ENCODE measurements at places on chromosomes 2 and 18.

- no peak for DNase-seq
These were observed 20.1 kb downstream of the SRSF7 start for GRCh38 chr2:38731090-38731489.

DNA sequence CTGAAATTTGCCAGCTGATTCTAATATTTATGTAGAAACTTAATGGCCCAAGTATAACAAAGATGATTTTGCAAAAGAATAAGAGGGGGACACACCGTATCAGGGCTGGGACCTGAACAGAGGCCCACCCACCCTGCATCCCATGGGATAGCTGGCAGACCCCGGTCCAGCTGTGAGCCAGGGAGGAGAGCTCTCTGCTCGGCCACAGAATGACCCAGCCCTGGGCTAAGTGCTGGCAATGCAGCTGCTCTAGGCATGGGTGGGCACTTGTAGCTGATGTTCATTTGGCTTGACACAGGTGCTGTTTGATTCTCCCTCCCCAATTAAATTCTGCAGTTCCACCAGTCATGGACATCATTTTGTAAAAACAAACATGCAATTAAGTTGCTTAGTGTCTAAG is 522.8 kb upstream of the RAB6C start:
- DNase-seq = no peak

GRCh38 chr2:45248214-45248613 is 239.0 kb upstream of the SIX2 start:
- no peak for DNase-seq

- no peak for DNase-seq
These were observed at the start of gene NAT8 for GRCh38 chr2:73642338-73643018. Gene NAT8, minus strand, starts transcription at chr2:73642422. Its CDS starts 794 bp downstream, at chr2:73641628.

- no peak for DNase-seq
These were observed 188.8 kb downstream of the CAMKMT start for GRCh38 chr2:44550561-44550960.

GRCh38 chr2:37769551-37769950 is 98.1 kb upstream of the CDC42EP3 start:
- no peak for DNase-seq

DNA sequence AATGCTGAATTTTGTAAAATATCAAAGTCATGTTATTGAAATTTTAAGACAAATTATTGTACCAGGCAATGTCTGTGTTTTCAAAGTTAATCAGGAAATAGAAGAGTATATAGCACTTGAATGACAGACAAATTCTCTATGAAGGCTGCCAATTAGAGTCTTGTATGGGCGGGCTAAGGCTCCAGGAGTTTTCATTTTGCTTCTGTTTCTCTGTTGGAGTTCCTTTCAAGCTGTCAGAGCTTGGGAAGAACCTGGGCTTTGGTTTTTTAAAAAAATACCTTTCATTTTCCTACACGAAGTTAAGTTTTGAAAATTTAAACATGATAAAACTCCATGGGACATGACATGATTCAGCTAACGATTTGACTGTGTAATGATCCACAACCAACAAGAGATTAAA is 339.0 kb upstream of the KCNH7 start:
- DNase-seq = no peak

DNA sequence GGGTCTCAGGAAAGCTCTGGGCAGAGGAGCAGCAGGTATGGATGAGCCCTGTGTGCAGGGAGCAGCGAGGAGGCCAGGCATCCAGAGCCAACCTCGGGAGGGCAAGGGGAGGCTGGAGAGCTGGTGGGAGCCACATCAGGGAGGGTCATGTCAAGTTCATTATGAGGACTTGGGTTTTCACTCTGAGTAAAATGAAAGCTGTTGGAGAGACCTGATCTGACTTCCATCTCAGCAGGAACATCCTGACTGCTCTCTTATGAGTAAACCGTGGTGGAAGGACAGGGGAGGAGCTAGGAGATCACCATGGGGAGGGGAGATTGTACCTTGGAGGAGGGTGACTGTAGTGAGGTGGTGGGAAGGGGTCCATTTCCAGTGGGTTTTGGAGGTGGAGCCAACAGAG is 209.8 kb downstream of the LDLRAD4 start:
- DNase-seq = no peak

DNA sequence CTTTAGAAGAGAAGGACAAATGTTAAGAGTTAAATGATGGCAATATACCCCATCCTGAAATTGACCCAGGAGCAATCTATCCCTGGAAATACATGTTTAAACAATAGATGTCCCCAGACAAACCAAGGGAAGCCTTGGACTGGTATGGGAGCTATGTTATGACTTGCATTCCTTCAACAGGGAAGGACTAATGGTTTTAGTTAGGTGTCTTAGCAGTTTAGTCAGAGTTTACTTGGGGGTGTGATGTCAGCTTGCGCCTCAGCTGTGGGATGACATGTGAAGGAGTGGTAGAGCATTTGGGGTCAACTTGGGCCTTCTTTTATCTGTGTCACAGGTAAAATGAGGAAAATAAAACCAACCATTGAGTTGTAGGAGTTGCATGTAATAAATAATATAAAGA is 36.8 kb downstream of the SPC25 start:
- DNase-seq = no peak

GRCh38 chr2:119229716-119230115 is 6.1 kb downstream of the STEAP3 start:
- no peak for DNase-seq

DNA sequence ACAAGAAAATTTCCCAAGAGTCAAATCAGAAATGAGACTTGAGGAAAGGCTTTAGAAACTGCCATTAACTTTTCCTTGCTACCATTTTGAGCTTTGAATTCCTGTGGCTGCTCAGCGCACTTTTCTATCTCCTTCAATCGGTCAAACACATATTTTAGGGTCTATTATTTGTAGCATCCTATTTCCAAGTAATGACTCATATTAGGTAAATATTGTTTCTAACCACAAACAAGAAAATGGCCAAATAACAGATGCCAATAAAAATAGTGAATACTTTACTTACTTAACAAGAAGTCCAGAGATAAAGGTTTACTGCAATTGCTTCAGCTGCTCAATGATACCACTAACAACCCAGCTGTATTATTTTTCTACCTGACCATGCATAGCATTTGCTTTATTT is 29.7 kb upstream of the CCDC178 start:
- no peak for DNase-seq

DNA sequence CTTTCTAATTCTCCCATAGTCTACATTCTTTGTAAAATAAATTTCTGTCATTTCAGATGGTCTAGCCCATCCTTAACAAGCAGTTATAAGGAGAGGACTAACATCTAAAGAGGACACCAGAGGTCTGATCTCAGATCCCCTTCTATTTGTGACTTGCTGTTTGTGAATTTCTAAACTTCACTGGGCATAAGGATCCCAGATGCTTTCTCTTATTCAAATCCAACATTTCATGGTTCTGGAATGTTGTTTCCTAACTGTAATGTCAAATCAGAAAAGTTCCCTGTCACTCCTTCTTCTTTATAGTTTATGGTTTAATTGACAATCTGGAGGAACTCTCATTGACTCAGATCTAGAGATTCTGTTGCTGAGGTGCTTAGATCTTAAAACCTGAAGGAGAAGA is 430.2 kb downstream of the MEIS1 start:
- no peak for DNase-seq

DNA sequence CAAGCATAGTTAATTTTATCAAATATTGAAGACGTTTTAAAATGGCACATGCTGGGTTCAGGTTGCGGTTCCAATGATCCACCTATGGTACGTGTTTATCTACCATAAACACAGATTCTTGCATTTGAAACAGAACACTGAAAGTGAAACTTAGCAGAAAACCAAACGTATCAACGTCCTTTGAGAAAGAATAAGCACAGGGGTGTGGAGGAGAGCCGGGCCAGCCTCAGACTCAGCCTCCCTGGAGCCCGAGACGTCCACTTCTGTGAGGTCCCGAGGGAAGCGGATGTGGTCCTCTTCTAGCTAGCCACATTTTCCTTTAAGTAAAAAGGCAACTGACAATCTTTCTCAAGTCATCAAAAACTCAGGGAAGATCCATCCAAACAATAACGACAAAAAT is 195.9 kb downstream of the RTP5 start:
- DNase-seq = no peak

GRCh38 chr2:9166579-9167377 is 39.8 kb upstream of the ASAP2 start:
- no peak for DNase-seq

- DNase-seq = no peak
These were observed 36.6 kb upstream of the CD28 start for GRCh38 chr2:203669820-203670219.

- no peak for DNase-seq
These were observed 50.2 kb upstream of the MRPL33 start for GRCh38 chr2:27721335-27721734.

GRCh38 chr2:108994178-108994577 is 5.2 kb upstream of the EDAR start:
- DNase-seq = no peak

DNA sequence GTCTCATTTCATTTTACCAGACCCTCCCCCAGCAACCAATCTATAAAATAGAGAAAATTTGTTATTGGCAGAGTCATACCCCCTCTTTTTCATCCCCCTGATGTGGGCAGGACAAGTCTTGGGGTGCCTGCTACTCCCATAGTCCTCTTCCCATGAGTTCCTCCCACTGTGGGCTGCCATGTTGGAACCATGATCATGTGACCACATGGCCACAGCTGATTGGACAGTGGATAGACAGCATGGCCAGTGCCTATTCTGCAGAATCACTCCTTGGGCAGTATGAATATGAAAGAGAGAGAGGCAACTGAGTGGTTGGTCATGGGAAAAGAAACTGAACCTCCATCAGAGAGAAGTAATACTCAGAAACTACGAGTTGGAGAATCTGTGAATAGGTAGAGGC is 84.9 kb downstream of the PDCL3 start:
- no peak for DNase-seq

GRCh38 chr2:280650-281110 is 7.2 kb downstream of the ALKAL2 start:
- no peak for DNase-seq

DNA sequence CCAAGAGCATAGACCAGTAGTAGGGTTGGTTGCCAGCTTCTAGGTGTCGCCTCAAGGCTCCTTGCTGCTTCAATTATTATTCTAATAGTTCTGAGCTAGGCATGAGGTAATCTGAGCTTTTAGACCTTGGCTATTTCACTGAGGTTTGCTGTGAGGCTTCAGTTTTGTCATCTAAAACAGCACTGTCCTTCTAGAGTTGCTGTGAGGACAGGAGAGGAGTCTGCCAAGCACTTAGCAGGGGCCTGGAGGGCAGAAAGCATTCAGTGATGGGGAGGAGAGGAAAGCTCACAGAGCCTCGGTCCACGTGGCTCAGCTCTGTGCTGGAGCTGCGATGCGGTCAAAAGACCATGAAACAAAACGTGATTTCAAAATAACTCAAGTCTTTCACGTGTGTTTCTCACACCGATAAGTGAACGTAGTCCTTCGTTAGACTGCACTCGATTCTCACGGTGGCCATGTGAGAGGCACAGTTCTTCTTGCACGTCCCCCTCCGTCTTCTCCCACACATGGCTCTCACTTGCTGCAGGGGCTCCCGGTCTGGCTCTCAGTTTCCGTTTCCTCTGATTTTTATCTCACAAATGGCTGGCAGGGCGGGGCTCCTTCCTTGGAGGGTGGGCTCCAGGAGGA is 113.7 kb downstream of the B3GNT2 start:
- no peak for DNase-seq

DNA sequence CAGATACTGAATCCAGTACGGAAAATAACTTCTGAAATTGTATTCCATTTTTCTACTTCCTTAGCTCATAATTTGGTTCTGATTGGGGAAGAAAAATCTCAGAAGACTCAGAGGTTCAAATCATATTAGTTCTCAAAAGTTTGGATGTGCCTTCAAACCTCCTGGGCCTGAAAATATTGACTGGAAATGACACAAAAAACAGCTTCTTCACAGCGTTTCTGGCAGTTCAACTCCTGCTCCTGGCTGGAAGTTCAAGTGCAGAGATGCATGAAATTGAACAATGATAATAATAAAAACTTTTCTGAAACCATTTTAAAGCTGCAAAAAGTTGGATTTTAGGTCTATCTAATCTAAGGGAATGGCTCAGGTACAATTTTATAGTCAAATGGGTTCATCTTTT is 1459.9 kb upstream of the CELF4 start:
- no peak for DNase-seq

DNA sequence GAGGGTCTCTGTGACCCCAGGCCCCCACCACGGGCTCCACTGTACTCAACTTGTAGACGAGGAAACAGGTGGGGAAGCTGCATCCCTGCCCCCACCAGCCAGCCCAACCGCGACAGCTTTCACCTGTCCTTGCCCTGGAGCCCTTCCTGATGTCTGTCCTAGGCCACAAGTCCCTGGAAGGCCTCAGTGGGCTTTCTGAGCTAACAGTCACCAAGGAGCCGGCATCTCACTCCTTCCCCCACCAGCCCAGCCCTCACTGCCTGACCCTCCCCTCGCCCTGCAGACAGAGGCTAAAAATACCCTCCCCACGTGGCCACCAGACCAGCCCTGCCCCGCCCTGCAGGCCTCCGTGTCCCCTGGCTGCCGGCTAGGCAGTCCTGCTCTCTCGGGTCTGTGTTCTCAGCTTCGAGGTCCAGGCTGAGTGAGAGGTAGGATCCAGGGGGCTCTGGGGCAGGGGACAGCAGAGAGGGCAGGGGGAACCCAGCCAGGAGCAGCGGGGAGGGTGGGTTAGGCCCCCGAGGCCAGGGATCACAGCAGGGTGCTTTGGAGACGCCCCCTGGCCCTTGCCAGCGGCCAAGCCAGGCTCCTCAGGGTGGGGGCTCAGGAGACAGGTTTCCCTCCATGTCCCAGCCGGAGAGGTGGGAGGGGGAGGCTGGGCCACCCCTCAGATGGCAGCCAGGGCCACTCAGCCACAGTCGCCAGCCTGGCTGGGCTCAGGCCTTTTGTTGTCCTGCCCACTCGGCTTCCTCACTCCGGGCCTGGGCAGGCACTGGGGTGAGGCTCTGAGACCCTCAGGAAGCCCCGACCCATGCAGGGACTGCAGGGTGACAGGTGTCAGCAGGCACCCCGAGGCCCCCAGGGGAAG is at the start of gene KLHL30:
TSS of gene KLHL30 (plus strand) at position 338 of the 865 bp plus-strand sequence. CDS start 2,087 bp downstream, outside the sequence.
- no peak for DNase-seq

DNA sequence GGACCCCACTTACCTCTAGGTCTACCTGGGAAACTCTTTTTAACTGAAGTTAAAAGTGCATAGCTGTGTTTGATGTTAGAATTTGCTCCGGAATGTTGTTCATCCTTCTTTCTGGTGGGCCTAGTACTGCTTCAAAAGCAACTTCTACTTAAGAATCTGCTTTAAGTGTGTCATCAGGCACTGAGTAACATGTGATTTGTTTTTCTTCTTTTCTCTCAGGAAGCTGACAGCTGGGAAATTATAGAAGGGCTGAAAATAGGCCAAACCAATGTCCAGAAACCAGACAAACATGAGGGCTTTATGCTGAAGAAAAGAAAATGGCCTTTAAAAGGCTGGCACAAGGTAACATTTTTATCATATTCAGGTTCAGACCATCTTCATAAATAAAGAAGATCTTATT is 122.9 kb downstream of the PRKRA start:
- no peak for DNase-seq

Measured in glomerular endothelial cell (primary cell).